RCC 7860 (cell line): ENCODE measurements at places on chromosomes 7 and 10.

DNA sequence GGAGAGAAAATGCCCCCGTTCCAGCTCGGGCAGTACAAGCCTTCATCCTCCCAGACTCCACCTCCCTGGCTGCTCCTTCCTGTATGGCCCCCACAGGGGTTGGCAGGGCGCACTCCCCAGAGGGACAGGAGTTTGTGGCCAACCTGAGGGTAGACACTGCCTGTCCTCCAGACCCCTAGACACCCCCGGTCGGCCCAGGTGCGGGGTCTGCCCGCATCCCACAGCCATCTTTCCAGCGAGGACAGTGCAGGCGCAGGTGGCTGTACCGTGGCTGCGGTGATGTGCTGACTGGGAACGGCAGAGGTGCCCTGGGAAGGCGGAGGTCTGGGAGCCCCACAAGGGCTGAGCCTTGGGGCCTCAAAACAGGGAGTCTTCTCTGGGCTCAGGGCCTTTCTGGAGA is 81.5 kb downstream of the LHPP start:
- no peak for DNase-seq

GRCh38 chr10:126599949-126600682 is 70.4 kb downstream of the C10orf90 start:
- DNase-seq, result no peak

DNA sequence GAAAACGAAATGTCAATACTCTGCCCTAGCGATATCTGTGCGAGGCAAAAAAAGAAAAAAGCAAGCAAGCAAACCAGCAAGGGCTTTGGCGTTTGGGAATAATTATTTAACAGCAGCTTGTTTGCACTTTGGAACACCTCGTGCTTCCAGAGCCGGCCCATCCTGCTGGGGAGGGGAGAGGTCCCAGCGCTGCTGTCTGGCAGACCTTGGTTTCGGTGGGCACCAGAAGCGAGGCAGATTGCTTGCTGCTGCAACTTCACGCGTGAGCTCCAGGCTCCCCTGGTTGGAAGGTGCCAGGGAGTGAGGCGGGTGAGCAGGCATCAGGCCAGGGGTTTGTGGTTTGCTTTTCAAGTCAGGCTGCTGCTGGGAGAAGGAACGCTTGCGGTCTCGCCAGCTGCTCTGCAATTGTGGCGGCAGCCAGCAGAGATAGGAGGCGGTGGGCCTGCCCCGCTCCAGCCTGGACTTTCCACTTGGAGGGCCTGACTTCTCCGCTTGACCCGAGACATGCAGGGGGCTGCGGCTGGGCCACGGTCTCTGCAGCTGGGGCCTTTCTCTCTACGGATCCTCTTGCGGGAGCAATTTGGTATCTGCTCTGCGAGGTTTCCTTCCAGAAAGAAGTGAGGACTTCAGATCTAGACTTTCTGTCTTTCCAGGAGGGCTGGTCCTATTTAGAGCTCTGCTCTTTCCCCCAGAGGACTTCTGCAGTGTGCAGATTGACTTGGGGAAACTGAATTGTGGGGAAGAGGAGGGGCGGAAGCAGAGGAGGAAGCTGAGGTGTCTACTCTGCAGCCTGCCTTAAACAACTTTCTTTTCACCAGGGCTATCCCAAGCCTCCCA is 131.4 kb downstream of the PRPF18 start:
- DNase-seq, result peak; percentile 79

- no peak for DNase-seq
These were observed 31.2 kb downstream of the ARMH3 start for GRCh38 chr10:102024799-102025198.

GRCh38 chr10:131841661-131842139 is 59.1 kb upstream of the PPP2R2D start:
- no peak for DNase-seq

DNA sequence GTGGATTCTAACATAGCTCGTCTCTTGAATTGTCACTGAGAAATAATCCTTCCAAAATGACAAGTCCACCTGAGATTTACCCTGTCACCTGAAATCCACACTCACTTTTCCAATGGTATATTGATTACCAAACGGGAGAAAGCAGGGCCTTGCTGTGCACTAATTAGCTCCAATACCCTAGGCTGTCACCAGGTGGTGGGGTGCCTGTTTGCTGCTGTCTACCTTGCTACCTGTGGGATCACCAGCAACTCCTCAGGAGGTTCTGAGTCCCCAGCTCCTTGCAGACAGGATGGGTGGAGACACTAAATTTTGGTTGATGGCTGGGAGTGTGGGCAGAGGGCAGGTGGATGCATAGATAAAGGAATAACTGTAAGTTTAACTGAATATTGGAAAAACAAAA is 237.2 kb upstream of the ZNF32 start:
- no peak for DNase-seq

DNA sequence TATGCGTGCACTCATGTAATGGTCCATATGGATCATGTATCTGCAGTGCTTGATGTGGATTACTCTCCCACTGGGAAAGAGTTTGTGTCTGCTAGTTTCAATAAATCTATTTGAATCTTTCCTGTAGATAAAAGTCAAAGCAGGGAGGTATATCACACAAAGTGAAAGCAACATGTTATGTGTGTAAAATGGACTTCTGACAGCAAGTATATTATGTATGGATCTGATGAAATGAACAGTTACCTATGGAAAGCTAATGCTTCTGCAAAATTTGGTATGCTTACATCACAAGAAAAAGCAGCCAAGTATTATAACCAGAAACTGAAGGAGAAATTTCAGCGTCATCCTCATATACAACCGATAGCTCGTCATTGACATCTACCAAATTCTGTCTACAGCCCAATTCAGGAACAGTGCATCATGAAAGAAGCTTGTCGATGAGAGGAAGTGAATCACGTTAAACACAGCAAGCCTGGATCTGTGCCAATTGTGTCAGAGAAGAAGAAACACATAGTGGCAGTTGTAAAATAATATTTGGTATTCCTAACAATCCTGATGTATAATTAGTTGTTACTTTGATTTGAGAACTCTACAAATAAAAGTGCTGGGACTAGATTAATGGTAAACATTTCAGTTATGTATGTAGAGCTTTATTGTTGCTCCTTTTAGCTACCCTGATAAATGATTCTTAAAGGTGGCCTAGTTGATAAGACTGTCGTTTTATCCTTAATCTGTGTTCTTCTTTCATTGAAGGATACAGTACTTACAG is 14.2 kb upstream of the SYPL1 start:
- peak; percentile 45 for DNase-seq

GRCh38 chr7:147804032-147804431 is 786.5 kb upstream of the C7orf33 start:
- no peak for DNase-seq

GRCh38 chr10:132684164-132684891 is 101.6 kb downstream of the NKX6-2 start:
- DNase-seq, result peak; percentile 86

- peak; percentile 42 for DNase-seq
These were observed at the start of gene ZNF365 for GRCh38 chr10:62373995-62374861. Gene ZNF365, plus strand, starts transcription at chr10:62374369. Its CDS starts 1,825 bp downstream, at chr10:62376194.

DNA sequence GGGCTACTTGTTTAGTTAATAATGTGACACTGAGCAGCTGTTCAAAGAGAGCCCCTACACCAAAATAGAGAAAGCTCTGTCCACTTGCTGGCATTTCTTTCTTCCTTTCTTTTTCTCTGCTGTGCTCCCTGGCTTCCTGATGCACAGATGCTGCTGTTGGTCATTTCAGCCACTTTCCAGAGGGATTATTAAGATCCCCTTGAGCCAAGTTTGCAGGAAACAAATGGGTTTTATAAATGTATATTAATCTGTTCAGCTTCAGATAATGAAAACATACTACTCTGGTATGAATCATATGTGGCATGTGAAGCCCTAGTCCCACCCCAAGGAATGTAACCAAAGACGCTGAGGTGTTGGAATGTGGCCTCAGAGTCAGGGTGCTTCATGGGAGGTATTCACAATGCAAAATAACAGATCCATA is 638.2 kb upstream of the FZD8 start:
- no peak for DNase-seq

DNA sequence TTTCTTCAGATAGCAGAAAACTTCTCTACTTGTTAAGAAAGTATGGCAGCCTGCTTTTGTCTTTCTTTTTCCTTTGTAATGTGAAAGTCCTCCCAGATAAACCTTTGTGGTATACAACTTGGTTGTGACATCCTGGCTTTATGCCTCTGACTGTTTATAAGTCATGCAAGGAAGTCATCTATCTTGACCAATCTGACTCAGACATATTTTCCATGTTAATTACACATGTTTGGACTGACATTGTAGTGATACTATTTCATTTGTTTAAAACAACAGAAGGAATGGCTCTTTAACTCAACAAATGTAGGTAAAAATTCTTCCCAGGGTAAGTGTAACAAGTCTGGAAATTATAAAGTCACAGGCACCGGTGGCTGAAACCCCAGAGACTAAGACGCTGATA is 341.6 kb upstream of the MEOX2 start:
- no peak for DNase-seq

GRCh38 chr10:4696186-4696585 is 129.8 kb upstream of the AKR1E2 start:
- no peak for DNase-seq
